ENCODE measurements at places on chromosomes 5 and 9. TPM values are rescaled to one million over a fixed set of nuclear protein-coding genes. Genes with fewer than 3 reads are reported as not detected.

GRCh38 chr9:36046923-36047322, 10.2 kb downstream of the RECK start:
- no peak for DNase-seq

- DNase-seq = no peak
Measured at GRCh38 chr5:90898326-90899013, 339.9 kb downstream of the ADGRV1 start.

DNA sequence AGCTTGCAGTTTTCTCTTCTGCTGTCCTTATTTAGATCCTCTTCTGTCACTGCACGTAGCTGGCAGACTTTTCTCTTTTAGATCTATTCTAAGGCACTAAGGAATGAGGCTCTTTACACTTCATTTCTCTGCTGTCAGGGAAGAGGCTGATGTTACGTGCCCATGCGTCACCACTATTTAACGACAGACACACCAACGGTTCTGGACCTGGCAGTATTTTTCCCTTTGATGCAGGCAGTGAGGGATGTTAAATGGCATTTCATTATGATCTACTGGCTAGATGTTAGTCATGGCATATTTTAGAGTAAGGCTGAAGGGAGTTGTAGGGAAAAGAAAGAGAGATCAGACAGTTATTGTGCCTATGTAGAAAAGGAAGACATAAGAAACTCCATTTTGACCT, 8.2 kb upstream of the CRHBP start:
- DNase-seq = no peak

DNA sequence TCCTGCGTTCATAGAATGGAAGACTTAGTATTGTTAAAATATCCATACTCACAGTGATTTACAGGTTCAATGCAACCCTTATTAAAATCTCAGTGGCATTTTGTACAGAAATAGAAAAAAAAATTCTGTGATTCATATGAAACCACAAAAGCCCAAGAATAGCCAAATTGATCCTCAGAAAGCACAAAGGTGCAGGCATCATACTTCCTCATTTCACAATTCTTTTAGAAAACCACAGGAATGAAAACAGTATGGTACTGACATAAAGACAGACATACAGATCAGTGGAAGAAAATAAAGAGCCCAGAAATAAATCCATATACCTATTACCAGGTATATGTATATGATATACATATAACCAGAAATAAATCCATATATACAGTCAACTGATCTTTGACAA, 86.8 kb upstream of the MEGF10 start:
- DNase-seq = no peak

GDA gene
- 0.15 TPM for polyA plus RNA-seq

Data from heart right ventricle (tissue), 16 donors.